ENCODE measurements at places on chromosomes 3 and 15.

DNA sequence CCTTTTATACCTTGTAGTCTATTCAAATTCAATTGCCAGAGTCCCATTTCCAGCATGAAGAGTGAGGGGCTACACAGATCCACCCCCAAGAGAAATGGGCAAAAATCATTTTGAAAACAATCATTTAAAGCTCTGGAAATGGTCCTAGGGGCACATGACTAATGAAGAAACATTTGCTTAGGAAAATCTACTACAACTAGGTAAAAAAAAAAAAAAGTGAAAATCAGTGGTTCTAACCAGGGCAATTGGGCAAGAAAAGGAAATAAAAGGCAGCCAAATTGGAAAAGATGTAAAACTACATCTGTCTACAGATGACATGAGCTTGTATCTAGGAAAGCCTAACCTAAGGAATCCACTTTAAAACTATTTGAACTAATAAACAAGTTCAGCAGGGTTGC is 9.4 kb downstream of the IMPG2 start:
- DNase-seq, result no peak

- no peak for DNase-seq
Observed at GRCh38 chr3:100090669-100091005, 23.7 kb downstream of the FILIP1L start.

DNA sequence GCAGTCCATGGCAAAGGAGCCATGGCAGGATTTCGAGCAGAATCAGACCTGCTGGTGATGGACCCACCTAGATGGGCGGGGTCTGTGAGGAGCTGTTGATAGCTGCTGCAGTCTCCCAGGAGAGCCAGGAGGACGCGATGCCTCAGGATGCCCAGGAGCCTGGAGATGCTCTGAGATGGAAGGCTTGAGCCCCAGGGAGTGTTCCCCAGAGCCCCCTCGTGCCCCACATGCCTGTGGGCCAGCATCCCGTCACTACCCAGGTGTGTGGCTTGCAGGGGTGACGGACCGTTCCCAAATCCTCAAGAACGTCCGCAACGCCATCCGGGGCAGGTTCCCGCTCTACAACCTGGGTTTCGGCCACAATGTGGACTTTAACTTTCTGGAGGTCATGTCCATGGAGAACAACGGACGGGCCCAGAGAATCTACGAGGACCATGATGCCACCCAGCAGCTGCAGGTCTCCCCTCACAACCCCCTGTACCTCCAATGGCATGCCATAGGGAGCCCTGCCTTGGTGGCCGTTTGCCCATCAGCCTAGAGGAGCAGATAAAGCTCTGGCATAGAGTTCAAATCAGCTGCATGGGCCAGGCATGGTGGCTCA is 6.7 kb downstream of the ITIH1 start:
- no peak for DNase-seq

- DNase-seq, result no peak
Observed at GRCh38 chr3:126135071-126135405, 45.3 kb downstream of the ALDH1L1 start.

GRCh38 chr3:129413687-129414506 is 14.5 kb downstream of the EFCAB12 start:
- DNase-seq, result no peak

DNA sequence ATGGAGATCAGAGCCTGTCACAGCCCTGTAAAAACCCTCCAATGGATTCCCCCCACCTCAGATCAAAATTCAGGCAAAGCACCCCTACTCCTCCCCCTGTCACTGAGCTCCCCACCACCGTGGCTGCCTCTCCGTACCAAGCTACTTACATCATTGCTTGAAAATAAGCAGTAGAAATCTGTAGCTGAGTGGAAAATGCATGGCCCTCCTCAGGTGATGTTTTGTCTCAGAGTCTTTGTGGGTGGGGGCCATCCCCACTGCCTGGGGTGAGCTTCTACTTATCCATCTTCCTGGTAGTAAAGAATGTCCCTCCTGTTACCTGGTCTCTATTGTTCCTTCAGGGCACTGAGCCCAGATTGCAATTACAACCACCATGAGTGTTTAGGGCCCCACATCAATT is 34.5 kb downstream of the SLCO2A1 start:
- DNase-seq, result no peak

GRCh38 chr3:130946882-130947281 is 53.0 kb downstream of the ATP2C1 start:
- no peak for DNase-seq

- DNase-seq, result no peak
Observed at GRCh38 chr3:42658771-42659390, 5.4 kb downstream of the ZBTB47 start.
